Ecto neural progenitor cell (in vitro differentiated cells): ENCODE measurements at places on chromosomes 13 and 19.
A peak's percentile ranks its signal among the peaks of the same experiment; 100 is the strongest.

DNA sequence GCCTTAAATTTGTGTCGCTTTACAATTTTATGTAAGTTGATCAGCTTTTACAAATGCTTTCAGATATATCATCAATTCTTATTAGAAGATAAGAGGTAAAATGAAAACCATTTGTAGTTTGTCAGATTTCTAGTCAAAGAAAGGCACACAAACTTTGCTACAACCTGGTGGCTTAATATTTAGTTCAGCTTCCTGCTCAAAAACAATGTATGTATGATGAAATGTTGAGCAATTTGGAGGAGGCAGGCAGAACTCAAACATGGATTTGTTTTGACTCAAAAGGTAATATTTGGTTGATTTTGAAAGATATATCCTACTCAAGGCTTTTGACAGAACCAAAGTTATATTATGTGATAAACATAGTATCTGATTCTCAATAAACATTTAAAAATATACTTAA is 24.2 kb downstream of the NEK5 start:
- DNase-seq: no peak

DNA sequence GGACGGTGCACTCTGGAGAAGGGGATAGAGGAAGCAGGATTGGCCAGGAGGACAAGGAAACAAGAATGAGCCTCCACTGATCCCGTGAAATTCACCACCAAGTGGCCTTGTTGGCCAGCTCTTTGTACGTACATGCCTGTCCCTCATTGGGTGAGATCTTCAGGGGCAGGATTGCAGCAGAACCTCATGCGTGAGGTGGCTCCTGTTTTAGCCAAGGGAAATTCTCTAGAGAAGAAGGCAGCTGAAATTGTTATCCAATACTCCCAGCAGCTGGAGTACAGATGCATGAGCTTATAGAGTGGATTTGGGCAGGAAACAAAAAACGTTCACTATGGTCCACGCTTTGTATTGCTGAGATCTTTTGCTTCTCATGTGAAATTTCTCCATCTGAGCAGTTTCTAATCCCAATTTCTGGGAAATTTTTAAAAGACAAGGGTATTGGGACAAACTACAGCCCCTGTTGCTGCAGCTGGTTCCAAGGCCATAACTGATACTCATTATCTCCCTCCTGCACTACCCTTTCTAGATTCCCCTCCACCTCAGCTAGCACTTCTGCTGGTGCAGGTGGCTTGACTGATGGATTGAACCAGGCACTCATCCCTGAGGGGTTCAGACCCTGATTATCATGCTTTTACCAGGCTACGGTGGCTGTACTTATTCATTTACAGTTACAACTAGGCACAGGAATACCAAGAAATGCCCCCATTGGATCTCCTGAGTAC is 3.9 kb upstream of the RNF6 start:
- no peak for DNase-seq

DNA sequence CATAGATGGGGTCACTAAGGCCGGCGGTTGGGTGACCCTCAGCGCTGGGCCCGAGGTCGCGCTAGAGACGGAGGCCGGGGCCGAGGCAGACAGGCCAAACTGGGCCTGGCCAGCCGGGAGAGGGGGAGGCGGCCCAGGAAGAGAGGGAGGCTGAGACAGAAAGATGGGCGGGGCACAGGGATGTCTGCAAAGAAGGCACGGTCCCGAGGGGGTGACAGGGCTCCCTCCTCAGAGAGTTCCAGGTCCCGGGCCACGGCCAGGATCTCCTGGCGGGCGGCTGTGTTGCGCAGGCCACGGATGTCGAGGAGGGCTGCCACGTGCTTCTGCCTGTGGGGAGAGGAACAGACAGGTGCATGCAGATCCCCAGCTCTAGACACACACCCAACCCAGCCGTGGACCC is 32.2 kb downstream of the EXOC3L2 start:
- no peak for DNase-seq

DNA sequence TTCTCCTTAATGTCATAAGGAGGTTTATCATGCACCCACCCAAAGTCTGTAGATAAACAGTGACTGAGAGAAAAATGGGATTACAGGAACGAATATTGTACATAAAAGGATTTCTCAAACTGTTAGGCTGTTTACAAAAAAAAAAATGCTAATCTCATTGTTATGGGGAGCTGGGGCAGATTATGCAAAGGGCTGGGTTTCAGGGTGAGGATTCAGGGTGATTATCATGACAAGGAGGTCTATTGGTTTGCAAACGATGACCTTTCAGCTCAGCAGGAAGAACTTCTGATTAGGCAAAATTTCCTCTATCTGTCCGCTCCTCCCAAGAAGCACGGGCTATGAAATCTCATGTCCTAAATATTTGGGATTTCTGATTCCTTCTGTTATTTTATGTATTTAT is 41.4 kb downstream of the NLRP12 start:
- no peak for DNase-seq

DNA sequence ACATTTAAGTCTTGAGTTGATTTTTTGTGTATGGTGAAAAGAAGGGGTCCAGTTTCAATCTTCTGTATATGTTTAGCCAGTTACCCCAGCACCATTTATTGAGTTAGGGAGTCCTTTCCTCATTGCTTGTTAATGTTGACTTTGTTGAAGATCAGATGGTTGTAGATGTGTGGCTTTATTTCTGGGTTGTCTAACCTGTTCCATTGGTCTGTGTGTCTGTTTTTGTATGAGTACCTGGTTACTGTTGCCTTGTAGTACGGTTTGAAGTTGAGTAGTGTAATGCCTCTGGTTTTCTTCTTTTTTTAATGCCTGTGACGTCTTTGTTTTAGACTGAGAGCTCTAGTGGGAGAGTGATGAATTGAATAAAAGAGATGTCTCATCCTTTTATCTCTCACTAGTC is 83.2 kb downstream of the NBEA start:
- DNase-seq: no peak

DNA sequence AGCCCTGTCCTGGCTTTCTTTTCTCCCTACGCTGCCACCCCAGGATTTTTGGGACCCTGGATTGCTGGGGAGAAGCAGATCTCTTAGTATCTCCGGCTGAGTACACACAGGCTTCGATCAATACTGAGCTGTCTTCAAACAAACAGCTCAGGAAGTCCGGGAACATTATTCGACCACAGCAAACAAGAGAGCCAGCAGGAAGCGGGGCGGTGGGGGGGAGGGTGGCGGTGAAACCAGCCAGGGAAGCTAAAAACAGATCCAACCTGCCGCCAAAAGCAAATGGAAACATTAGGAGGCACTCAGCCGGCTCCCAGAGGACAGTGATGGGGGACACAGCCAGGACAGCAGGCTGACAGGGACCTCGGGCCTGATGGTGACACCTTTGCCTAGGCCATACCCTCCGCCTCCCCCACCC is 12.2 kb upstream of the BCAM start:
- DNase-seq: no peak

GRCh38 chr19:12967907-12968306 is 1.5 kb upstream of the DAND5 start:
- no peak for DNase-seq

- DNase-seq: no peak
These were observed 181.4 kb upstream of the TUBA3C start for GRCh38 chr13:19362946-19363510.

DNA sequence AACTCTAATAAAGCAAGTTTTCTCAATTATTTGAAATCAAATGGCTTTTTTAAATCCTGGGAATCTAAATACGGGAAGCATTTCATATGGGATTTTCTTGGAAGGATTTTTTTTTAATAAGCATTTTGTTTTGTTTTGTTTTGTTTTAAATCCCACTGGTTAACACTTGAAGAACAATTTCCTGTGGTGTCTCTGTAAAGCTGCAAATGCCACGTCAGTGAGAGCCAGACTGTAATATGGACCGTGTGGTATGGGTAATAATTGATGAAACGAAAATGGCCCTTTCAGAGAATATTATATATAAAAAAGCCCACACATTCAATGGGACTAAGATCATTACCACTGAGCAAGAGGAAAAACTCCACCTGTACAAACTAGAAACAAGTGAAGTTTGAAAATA is 33.9 kb upstream of the MIR17HG start:
- no peak for DNase-seq

DNA sequence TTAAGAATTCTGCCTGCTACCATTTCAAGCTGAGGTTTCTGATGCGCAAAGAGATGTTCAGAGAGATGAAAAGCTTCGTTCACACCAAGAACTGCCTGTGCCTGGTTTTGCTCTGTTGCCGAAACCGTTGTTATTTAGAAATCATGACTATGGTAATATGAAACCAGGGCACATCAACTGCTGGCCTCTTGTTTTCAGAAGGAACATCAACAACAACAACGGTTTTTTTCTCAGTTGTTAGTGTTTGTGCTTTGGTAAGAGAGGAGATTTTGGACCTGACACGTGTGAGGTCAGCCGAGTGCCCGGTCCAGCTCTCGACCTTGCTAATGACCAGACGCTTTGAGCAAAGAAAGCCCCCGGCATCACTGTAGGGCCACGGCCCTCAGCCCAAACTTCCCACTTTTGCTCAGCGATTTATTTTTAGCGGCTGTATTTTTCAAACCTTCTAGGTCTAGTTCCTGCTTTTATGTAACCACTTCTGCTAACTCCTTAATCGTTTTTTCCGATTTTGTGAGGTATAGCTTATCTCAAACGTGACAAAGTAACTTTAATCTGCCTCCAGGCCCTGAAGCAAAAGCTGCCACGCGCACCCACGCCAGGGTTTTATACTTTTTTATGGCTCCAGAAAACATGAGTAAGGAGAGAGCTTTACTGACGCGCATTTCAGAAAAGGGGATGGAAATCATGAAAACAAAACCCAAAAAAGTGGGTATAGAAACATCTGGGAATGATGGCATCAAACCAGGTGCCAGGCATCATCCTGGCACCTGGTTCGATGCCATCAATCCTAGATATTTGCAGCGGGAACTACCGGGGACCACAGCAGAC is 42.0 kb downstream of the KLF2 start:
- DNase-seq: no peak

DNA sequence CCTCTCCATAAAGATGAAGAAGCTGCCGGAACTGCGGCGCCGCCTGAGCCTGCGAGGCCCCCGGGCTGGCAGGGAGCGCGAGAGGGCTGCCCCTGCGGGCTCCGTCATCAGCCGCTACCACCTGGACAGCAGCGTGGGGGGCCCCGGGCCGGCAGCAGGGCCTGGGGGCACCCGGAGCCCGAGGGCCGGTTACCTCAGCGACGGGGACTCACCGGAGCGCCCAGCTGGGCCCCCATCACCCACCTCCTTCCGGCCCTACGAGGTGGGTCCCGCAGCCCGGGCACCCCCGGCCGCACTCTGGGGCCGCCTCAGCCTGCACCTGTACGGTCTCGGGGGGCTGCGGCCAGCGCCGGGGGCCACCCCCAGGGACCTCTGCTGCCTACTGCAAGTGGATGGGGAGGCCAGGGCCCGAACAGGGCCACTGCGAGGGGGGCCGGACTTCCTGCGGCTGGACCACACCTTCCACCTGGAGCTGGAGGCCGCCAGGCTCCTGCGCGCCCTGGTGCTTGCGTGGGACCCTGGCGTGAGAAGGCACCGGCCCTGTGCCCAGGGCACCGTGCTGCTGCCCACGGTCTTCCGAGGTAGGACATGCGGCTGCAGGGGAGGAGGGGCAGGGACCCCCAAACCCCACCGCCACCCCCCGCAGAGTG is 2.7 kb downstream of the SYDE1 start:
- no peak for DNase-seq

GRCh38 chr13:111789420-111789819 is 277.5 kb upstream of the SOX1 start:
- DNase-seq: peak; percentile 28

- DNase-seq: no peak
These were observed 36.5 kb downstream of the KL start for GRCh38 chr13:33052506-33053280.

DNA sequence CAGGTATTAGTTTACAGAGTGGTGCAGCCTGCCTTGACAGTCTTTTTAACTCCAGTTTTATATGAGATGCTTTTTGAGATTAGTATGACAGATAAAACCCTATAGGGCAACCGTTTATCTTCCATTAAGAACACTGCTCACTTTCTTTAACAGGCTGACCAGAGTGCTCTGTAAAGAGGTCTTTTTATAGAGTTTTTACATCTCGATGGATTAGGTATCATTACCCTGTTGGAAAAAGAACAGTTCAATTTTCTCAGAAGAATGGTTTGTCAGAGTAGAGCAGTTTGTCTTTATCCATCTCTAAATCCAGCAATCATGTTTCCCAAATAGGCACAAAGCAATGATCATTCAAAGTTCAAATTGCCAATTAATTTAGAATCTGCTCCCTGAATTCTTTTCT is 395.2 kb upstream of the ARGLU1 start:
- DNase-seq: no peak

DNA sequence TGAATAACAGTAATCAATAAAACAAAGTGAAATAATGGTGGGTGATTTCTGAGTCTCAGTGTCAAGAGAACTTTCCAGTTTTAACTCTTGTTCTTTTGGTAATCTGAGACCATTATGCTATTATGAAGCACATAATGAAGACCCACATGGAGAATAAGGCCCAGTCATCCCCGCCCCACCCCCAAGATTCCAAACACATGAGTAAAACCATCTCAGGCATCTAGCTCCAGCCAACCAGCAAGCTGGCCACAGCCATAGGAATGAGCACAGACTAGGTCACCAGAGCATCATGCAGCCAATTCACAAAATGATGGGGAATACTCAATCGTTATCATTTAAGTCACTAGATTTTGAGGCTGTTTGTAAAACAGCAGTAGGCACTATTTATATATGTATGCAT is 1769.0 kb upstream of the PCDH20 start:
- no peak for DNase-seq

GRCh38 chr19:6228551-6229215 is 51.1 kb downstream of the MLLT1 start:
- DNase-seq: no peak

DNA sequence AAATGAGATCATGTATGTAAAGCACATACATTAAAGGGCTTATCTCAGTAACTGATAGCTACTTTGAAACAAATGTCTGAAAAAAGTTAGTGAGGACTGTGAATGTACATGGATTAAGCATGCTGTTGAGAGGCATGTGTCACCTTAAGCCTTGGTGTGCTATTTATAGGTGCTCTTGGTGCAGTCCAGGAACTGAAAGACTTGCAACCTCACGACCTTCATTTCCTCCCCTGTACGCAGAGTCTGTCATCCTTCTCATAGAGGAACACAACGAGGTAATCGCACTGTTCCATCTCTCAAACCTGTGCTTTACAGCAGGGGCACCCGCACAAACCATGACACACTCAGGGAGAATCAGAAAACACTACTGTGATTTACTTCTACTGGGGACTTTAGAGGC is 65.6 kb downstream of the UFM1 start:
- DNase-seq: no peak

DNA sequence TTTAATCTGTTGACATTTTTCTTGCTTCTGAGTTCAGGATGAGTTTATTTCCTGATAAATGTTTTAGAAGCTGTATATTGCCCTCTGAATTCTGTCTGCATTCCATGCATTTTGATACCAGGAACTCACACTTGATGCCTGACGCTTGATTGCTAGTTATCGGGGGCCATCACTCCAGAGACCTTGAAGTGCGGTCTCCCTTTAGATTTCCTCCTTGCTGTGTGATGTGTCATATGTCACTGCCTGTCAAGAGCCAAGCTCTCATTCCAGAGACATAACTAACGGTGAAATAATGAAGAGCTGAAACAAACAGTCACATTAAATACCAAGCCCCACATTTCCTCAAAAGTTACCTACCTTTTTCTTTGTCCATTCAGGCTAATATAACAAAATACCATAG is 155.5 kb downstream of the TNFSF13B start:
- no peak for DNase-seq
